Stromal cell of bone marrow (primary cell): ENCODE measurements at places on chromosomes 6 and 20.

GRCh38 chr20:34744847-34745246, 40.7 kb downstream of the TP53INP2 start:
- no peak for DNase-seq

DNA sequence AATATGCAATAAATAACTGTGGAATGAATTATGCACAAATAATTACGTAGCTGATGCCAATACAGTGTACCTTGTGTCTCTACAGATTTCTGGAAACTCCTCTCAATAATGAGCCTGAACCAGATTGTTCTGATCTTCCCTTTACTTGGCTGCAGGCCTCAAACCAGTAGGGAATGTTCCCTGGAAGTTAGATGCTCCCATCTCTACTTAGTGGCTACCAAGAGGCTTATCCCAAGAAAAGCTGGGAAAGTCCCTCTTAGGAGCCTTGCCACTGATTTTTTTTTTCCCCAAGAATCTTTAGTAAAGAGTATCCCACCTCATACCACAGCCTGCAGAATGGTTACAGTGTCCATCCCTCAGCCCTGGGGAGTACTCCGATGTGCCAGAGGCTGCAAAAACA, 702.1 kb downstream of the RFPL4B start:
- DNase-seq = no peak

GRCh38 chr6:33418690-33419291, 884 bp upstream of the CUTA start:
- no peak for DNase-seq

DNA sequence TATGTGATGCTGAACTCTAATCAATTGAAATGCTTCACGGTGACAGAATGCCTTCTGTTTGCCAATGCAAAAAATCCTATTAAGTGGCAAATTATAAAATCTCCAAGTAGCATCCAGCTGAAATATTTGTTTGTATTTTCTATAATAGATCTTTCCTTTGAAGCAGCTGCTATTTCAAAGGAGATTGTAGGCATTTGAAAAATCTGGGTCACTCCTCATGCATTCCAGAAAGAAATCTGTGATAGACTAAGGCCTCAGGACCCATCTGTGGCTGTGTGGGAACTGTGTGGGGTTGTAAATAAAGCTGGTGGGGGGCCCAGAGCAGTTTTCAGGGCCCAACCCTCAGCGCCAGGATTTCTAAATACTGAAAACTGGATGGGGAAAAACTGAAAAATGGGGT, 216.9 kb upstream of the ARG1 start:
- DNase-seq = no peak

- DNase-seq = no peak
Observed at GRCh38 chr6:15892369-15892768, 229.5 kb upstream of the DTNBP1 start.

- DNase-seq = no peak
Observed at GRCh38 chr20:4749326-4749725, 27.6 kb downstream of the PRND start.

- no peak for DNase-seq
Observed at GRCh38 chr20:50223039-50224005, 32.7 kb downstream of the CEBPB start.

GRCh38 chr6:147741389-147741788, 232.9 kb downstream of the SAMD5 start:
- DNase-seq = no peak

GRCh38 chr20:14142964-14143627, 147.8 kb downstream of the MACROD2 start:
- DNase-seq = peak; percentile 11

DNA sequence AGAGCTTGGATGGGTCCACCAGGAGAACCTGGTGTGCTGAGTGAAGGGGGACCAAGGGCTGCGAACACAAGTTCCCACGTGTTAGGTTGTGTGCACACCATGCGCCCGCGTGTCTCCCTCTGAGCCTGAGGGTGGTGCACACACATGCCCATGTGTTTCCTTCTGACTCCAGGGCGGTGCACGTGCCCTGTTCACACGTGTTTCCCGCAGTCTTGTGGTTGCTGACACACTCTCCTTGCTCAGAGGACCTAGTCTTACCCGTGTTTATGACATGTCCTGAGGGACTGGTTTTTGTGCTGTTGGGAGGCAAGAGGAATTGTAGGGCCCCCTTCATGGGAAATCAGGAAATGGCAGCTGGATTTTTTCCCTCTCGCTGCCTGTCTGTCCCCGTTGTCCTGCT, 36.3 kb upstream of the PCMTD2 start:
- no peak for DNase-seq

- DNase-seq = no peak
Observed at GRCh38 chr20:53708129-53708968, 114.7 kb upstream of the ZNF217 start.

DNA sequence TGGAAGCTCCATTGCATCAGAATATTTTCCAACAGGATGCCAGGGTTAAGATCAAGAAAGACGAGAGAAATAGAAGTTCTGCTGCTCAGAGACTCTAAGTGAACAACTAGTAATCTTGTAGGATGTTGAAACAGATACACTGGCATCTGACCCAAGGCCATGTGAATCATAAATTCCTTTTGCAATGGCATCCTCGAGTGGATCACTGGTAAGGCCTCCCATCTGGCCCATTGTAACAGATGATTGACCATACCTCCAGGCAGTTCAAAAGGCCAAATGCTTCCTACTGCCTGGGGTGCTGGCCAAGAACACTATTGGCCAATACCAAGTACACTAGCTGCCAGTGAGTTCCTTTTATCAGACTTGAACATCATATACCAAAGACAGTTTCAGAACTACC, 9.9 kb upstream of the SLC17A3 start:
- DNase-seq = peak; percentile 64

- DNase-seq = no peak
Observed at GRCh38 chr6:108575905-108576494, 15.3 kb downstream of the FOXO3 start.

- DNase-seq = no peak
Observed at GRCh38 chr6:170292407-170293158, 1.7 kb upstream of the DLL1 start.
